ENCODE measurements at places on chromosomes 2 and 18. TPM values are rescaled to one million over a fixed set of nuclear protein-coding genes. Genes with fewer than 3 reads are reported as not detected.

- DNase-seq = no peak
Measured at GRCh38 chr2:155733091-155733853, 599.2 kb downstream of the NR4A2 start.

- DNase-seq = no peak
Measured at GRCh38 chr2:44770221-44771195, 171.0 kb upstream of the SIX3 start.

DNA sequence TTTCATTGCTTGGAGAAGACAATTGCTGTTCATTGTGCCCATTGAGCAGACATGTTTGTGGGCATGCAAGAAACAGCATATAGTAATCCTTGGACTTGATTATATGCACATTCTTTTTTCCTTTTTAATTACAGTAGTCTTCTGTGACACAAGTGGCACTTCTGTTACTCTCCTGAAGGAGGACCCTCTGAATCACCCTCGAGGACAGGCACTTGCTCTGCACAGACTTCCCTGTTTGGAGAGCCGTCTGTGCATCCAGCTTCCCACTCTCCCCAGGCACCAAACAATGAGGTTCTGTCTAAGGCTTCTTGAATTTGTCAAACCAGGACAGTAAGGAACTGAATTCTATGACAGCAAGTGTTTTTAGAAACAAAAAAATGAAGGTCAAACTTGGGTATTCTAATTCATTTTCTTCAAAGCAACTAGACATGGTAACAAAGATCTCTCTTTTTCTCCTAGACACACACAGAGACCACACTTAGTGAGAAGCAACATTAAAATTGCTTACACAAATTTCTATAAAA, 844.6 kb upstream of the ID2 start:
- no peak for DNase-seq

- no peak for DNase-seq
Measured at GRCh38 chr2:205643391-205643885, 38.9 kb upstream of the NRP2 start.

- DNase-seq = no peak
Measured at GRCh38 chr2:24435391-24436316, 55.4 kb upstream of the NCOA1 start.

GRCh38 chr2:177873915-177874314, 198.7 kb downstream of the PDE11A start:
- no peak for DNase-seq

- no peak for DNase-seq
Measured at GRCh38 chr2:127096718-127097470, 10.1 kb downstream of the BIN1 start.

- DNase-seq = no peak
Measured at GRCh38 chr2:30193104-30193681, 38.1 kb upstream of the LBH start.

DNA sequence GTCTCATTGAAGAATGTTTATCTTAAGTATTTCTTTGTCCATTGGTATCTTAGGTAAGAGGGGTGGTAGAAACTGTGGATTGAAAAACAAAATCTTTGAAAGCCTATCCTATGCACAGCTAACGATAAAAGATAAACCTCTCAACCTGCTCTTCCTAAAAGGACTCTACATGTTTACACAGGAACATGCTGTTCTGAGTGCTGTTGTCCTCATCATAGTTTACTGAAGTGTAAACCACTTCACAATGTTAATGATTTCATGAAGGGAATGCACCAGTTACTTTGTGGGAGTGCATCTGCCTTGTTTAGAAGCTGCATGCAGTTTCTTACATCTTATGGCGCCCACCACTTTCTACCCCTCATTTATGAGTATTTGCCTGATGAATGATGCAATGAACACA, 1.2 kb downstream of the ACMSD start:
- no peak for DNase-seq

GRCh38 chr2:218501665-218502064, 66.5 kb downstream of the USP37 start:
- no peak for DNase-seq

DNA sequence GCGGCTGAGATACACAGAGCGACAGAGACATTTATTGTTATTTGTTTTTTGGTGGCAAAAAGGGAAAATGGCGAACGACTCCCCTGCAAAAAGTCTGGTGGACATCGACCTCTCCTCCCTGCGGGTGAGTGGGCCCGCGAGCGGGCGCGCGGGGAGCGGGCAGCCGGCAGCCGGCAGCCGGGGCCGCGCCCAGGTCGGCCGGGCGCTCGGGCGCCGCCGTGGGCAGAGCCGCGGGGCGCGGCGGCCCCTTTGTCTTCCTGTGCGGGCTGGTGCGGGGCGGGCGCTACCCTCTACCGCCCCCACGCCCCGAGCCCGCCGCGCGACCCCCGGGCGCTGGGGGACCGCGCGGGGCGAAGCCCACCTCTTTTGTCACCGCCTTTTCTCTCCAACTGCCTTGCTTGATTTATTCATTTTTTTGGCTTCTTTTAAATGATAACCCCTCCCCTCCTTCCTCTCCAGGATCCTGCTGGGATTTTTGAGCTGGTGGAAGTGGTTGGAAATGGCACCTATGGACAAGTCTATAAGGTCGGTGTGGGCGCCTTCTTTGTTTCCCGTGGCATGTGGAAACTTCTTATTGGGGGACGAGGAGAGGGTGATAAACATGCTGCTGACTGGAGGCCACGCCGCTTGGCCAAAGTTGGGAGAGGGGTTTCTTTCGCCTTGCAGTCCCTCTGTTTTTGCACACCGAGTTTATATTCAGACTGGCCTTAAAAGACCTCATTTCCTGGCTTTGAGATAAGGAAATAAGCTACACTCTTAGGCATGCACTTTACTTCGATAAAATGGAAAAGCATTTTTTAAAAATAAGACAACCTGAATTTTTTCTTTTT, 722 bp downstream of the MAP4K4 start:
- DNase-seq = no peak

- DNase-seq = no peak
Measured at GRCh38 chr2:198890490-198890889, 567.2 kb downstream of the SATB2 start.

DNA sequence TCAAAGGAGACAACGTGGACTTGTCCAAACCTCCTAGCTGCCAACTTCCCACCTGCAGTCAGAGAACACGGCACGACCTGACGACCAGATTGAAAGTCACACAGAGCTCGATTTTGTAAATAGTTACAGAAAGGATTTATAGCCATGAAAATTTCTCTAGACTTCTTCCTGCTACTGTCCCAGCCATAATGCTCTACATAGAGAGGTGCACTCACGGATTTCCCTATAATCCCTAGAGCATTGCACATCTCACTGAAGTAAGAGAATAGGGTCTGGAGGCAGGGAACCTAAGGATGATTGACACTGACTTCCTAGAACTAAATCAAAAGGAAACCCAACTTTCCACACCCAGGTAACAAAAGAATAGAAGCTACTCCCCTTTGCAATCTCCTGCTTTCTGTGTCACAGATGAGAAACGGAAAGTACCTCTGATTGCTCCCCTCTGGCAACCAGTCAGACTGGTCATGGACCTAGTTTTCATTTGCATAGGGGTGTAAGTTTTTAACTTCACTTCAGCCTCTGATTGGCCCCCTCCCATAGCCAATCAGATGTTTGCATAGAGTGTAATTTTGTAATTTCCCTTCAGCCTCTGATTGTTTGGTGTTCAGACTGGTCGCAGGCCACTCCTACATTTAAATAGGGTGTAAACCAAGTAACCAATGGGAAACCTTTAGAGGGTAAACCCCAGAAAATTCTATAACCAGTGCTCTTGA, 58.6 kb upstream of the FBXO11 start:
- DNase-seq = peak; percentile 11

DNA sequence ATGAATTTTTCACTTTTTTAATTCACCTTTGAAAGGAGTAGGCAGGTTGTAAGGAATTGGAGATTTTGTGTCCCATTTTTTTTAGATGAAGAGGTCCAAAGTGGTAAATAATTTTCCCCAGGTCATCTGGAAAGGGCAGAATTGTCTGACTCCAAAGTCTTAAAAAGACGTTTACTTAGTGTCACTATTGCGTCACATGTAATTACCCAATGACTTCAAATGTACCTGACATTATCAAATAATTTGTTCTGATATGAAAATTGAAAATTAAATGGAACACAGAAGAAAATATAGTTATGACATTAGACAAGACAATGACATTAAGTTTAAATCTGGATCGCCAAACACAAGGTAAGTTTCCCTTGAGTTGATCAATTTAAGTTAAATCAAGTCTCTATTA, 24.2 kb upstream of the NBEAL1 start:
- no peak for DNase-seq

GRCh38 chr2:204386668-204387067, 158.6 kb upstream of the PARD3B start:
- DNase-seq = no peak

- DNase-seq = no peak
Measured at GRCh38 chr2:171409436-171409971, 24.3 kb downstream of the METTL8 start.

DNA sequence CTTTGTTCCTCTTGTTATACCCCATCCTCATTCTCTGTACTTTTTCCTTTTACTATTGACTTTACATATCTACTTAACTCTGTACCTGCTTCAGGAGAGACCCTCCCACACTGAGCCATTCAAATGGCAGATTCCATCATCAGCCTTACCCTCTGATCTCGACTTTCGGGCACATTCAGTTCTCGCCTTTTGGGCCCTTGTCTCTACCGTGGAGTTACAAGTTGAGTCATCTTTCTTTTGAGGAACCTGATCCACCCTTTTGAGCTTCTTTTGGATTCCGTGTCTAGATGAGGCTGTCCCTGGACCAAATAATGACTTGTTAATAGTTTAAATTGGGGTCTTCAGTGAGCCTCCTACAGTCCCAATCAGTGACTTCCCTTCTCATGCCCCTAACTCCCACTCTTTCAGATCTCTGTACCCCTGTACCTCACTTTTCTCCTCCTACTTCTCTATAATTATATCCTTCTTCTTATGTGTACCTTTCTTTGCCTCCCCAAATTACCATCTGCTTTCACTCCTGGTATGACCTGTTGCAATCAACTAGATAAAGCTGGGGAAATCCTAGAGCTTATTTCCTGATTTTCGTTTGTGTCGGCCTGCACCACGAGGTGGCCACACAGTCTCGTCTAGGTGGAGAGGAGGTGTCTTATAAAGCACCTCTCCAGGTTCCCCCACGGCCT, 17.2 kb downstream of the SP110 start:
- DNase-seq = no peak

Gene GREB1L
- 6.0 TPM for total RNA-seq

Gene HOXD10
- total RNA-seq = not detected

Gene CHRND
- not detected for total RNA-seq

Gene FTCDNL1
- total RNA-seq = 5.2 TPM

Gene CELF4
- 1.9 TPM for total RNA-seq

Gene AQP12A
- total RNA-seq = not detected

Gene MYO3B
- 6.7 TPM for total RNA-seq

Gene PKP4
- 59.1 TPM for total RNA-seq
